Kidney tubule cell (primary cell): ENCODE measurements at places on chromosomes 12 and 14.

DNA sequence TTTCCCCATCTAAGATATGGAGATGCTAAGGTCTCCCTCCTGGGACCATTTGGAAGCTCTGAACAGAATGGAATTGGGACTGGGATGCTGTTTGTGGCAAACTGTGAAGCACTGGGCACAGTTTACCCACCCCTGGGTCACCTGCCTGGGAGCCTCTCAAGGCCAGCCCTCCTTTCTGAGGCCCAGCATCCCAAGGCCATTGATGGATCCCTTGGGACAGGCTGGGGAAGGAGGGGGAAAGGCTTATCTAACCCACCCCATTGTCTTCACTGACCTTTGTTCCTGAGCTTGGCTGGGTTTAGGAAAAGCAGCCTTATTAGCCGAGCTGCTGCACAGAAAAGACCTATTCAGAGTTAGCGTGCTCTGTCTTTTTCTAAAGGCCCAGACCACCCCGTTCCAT lies 5.2 kb downstream of the CCDC85C start:
- DNase-seq: no peak

DNA sequence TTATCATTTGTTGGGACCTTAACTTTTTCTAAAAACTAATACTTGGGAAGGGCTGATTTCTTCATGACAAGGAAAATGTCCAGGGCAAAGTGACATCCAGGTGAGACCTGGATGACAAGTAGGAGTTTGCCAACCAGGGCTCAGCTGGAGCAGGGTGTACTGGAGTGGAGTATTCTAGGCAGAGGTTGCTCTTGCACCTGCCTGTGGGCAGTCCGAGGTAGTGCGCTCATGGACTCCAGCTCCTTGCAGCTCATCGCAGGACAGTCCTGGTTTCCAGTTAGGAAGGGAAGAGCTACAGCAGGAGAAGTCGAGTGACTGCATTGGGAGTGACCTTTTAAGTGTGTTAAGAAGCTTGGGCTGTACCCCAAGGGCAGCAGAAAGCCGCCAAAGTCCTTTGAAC lies 175.9 kb downstream of the PELI2 start:
- peak; percentile 13 for DNase-seq

DNA sequence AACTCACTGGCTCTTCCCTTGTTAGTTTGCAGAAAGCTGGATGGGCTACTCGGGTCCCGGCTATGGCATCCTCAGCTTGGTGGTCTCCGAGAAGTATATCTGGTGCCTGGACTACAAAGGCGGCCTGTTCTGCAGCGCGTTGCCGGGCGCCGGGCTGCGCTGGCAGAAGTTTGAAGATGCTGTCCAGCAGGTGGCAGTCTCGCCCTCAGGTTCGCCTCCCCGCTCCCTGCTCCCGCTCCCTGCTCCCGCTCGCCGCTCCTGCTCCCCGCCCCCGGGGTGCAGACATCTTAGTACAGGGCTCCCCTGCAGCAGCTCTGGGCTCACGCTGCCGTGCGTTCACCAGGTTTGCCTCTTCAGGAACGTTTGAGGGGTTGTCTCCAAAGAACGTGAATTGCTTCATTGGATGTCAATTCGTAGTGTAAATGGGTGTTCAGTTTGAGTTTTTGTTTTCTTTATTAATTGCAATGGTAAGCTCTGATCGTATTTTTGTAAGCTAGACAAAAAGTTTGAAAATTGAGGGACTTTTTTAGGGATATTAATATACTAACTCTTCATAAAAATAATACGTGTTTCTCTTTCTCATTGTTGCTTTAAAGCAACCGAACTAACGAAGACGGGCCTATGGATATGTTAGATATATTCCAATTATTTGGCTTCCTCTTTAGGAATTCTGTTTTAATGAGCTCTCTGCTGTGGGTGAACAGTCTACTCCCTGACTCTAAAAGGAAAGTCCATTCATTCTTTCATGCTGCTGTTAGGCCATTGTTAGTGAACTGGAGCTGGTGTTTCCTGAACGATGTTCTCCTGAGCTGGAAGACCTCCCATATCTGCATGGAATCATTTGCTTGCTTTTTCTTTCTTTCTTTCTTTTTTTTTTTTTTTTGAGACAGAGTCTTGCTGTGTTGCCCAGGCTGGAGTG lies 71.3 kb downstream of the ANKRD9 start:
- DNase-seq: peak; percentile 73

DNA sequence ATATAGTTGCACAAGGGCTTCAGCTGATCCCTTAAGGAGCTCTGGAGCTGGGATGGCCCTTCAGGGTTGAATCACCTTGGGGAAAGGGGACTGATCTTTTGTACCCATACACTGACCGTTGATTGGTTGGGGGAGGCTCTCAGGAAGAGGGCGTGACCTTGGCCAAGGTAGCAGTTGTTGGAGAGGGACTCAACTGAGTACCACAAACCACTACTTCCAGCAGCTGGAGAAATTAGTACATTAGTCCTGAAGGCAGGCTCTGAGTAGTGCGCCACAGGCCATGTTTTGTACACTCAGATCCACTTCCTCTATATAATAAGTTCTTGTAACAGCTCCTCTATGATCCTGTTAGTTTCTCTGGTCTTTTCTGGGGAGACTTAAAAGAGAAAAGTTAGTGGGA lies 317.6 kb downstream of the CCDC91 start:
- DNase-seq: no peak

- no peak for DNase-seq
Measured at GRCh38 chr12:112891093-112892024, 15.4 kb upstream of the OAS1 start.

DNA sequence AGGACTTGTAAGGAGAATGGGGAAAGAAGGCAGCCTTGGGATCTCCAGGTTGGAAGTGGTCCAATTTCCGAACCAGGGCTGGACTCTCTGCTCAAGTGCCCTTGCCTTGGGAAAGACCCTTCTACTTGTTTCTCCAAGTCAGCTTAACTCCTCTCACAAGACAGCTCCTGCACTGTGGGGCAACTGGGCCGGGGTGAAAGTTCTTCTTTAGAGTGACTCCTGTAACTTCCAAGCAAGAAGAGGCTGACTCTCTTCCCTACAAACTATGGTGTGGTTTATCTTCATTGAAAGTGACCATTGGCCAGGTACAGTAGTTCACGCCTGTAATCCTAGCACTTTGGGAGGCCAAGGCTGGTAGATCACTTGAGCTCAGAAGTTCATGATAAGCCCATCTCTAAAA lies 13.7 kb downstream of the KRT1 start:
- DNase-seq: no peak

GRCh38 chr14:83883732-83884131 lies 1646.2 kb upstream of the FLRT2 start:
- DNase-seq: no peak

GRCh38 chr12:33529031-33529430 lies 89.4 kb upstream of the SYT10 start:
- DNase-seq: no peak

- DNase-seq: no peak
Measured at GRCh38 chr12:13270817-13271216, 74.3 kb downstream of the EMP1 start.
